Stimulated activated CD8-positive, alpha-beta memory T cell treated with anti-CD3 and anti-CD28 coated beads, Interleukin-4, amount 100 ng/mL, for 1 hour (primary cell): ENCODE measurements at places on chromosomes 1 and 21.

DNA sequence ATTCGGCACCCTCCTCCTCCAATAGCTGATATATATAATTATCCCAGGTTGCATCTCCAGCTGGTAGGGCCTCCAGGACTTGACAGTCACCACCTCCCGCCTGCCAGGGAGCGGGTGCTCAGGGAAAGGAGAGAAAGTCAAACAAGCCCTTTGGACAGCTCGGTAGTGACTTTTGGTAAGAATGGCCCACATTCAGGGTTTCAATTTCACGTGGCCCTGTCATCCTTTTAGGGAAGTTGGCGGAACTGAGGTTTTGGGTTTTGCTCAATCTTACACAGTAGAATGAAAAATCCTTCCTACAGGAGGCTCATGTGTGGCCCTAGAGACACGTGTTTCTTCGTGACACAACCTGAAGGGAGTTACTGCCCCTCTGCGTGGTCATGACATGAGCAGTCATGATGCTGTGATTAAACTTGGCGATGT lies 44.2 kb downstream of the CAPN8 start:
- no peak for DNase-seq

DNA sequence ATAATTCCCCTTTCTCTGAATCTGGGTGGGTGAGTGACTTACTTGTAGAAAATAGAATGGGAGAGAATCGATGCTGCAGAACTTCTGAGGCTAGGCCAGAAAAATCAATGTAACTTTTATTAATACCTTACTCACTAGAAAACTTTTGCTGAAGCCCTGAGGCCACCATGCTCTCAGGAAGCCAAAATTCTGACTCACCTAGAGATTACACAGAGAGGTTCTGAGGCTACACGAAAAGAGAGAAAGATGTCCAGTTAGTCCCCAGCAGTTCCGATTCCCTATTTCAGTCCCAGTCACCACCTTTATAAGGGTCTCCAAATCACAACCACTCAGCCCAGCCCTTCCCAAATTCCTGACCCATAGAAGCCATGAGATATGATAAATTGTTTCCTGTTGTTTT lies 135.2 kb downstream of the NTPCR start:
- no peak for DNase-seq

DNA sequence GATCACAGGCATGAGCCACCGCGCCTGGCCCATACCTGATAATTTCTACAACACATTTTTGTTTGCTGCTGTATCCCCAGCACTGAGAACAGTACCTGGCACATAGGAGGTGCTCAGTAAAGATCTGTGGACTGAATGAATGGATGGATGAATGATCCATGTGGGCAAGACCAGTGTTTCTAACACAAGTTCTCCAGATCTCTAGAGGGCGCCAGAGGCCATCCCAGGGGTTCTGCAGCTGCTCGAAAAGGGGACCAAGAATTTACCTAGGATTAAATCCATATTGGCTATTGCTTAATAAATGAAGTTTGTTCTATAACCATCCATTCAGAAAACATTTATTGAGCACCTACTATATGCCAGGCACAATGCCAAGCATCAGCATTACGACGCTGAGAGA lies 167.7 kb downstream of the ACTL8 start:
- no peak for DNase-seq

GRCh38 chr21:16370186-16370585 lies 640.4 kb downstream of the USP25 start:
- DNase-seq = no peak

DNA sequence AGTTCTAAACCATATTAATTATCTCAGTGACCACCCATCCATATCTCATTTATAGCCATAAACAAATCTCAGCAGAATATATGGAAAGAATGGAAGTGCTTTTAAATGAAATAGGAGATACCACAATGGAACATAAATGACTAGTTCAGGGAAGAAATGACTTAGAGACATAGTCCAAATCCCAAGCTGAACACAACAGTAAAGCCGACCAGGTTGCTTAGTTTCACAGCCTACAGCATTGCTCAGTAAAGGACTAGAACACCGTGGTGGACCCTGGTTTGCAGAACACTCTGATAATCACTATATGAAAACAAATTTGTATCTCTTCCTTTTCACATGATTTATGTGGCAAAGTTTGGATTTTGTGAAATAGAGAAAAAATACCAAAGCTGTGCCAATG lies 40.3 kb downstream of the MYSM1 start:
- DNase-seq = no peak

- DNase-seq = no peak
These were observed 17.3 kb downstream of the CA6 start for GRCh38 chr1:8962812-8963530.

DNA sequence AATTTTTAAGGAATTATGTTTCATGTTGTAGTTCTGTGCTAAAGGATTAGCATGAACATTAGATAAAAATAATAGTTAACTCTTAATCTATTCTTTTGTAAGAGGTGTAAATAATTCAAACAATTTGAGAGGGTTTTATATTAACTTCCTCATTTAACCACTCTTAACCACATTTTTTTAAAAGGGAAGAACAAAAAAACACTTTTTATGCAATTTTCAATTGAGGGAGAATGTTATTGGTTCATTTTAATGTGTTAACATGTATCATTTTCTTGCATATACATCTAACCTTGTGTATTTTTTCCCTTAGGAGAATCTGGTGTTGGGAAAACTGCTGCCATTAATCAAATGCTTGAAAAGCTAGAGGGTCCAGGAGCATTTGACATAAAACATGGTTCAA lies 169.0 kb downstream of the LBR start:
- DNase-seq = no peak

GRCh38 chr21:28418726-28419514 lies 573.8 kb downstream of the LTN1 start:
- no peak for DNase-seq

DNA sequence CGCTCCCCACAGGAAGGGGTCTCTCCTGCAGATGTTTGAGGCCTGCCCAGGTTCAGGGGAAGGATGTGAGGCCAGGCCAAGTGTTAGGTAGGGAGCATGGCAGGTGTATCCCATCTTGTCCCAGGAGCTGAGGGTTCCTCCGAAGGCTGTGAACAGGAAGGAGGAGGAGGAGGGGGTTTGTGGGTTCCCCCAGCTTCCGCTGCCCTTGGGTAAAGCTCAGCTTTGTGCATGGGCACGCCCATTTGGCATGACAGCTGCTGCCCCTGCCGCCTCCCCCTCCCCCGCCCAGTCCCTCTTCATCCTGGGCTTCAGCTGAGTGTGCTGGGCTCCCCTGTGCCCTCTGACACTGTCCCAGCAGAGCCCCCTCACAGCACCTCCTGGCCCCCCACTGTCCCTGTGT lies 25.5 kb downstream of the TNFRSF8 start:
- DNase-seq = peak; percentile 15

GRCh38 chr1:226325178-226325577 lies 16.2 kb upstream of the LIN9 start:
- DNase-seq = no peak

DNA sequence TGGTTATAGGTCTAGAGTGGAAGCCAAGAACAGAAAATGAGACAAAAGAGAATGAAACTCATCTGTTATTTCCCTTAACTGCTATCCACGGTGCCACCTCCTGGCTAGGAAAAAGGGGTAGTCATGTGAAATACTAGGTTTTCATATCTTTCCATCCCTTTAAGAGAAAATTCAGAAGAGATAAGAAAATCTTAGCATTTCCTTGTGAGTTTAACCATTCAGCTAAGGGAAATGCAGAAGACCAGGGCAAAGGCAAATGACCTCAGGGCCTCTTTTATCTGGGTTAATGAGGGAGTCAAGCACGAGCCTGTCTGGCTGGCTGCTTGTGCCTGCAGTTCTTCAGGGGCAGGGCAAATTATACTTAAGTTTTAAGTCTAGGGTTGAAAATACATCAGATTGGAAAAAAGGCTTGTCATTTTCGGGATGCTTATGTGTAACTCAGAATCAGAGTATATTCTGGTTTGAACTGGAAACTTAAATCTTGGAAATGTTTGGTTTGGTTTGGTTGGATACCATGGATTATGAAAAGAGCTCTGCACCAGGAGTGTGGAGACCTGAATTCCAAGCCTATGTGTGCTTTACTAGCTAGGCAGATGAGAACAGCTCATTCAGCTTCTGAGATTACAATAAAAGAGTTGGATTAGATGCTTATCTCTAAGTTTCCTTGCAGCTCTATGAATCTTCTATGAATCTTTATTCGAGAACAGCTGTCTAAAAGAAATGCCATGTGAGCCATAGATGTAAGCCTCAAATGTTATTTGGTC lies 19.9 kb downstream of the NIBAN1 start:
- no peak for DNase-seq

DNA sequence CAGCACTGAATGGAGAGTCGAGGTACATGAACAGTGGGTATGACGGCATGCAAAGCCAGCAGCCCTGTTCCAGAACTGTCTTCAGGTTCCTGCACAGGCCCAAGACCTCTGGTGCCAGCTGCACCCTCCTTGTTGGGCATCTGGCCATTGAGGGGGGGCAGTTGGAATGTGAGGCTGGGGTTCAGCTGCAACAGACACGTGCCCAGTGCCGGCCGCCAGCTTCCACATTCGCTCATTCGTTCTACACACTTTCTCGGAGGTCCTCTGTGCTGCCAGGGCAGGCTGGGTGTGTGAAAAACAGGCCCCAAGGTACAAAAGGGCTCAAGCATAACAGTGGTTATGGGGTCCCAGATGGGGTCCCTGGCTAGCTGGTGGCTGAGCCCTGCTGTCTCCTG lies 37.9 kb upstream of the SLC19A1 start:
- DNase-seq = no peak

DNA sequence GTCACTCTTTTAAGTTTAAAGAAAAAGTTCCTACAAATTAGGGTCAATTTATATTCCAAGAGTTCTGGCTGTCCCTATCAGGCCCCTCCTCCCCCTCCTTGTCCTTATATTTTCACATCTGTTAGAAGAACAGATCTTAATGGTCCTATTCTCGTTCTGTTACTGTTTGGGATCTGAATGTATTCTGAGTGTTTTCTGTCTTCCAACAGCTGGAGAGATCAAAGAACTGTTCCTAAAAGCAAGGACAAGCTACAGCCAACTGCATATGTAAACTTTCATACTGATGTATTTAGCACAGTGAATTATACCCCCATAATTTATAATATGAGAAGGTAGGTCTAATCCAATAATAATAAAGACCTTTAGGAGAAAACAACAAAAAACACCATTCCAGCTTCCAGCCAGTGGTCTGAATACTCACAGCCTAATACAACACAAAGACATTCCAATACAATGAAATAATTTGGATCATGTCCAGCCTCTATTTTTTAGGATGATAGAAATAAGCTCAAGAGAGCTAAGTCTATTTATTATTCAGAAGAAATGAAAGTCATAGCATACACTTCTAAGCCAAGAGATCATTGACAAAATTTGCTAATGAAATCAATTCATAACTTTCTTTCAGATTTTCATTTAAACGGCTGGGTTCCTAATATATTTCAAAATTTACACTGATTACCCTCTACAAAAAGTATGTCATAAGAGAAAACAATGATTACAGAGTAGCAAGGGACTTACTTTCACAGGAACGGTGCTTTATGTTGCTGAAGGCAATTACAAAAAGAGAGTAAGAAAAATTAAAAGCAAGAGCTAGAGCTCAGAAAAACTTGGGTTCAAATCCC lies 25.3 kb downstream of the WLS start:
- DNase-seq = no peak

DNA sequence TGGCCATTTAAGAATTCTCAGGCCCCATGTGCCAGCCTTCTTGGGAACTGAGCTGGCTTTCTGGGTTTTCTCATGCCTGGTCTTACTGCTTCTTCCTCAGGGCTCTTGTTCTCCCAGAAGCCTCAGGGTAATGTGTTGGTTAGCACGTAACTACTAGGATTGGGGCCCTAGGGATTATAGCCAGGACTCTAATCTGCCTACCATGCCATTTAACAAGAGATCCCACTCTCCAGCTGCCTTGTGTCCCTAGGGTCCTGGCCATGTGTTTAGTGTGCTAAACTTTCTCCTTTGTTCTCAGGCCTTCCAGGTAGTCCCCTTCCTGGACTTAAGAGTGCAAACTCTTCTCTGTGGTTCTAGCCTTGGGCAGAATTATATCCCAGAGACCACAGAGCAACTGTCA lies 2.2 kb upstream of the SH3BGRL3 start:
- no peak for DNase-seq

GRCh38 chr1:15667362-15667761 lies 16.8 kb upstream of the PLEKHM2 start:
- no peak for DNase-seq

GRCh38 chr1:2556277-2556677 lies at the start of gene TNFRSF14:
TNFRSF14 (plus strand) TSS chr1:2556371; CDS start chr1:2556665, 294 bp downstream.
- DNase-seq = peak; percentile 49

GRCh38 chr1:4108758-4109627 lies 208.9 kb upstream of the C1orf174 start:
- DNase-seq = no peak

DNA sequence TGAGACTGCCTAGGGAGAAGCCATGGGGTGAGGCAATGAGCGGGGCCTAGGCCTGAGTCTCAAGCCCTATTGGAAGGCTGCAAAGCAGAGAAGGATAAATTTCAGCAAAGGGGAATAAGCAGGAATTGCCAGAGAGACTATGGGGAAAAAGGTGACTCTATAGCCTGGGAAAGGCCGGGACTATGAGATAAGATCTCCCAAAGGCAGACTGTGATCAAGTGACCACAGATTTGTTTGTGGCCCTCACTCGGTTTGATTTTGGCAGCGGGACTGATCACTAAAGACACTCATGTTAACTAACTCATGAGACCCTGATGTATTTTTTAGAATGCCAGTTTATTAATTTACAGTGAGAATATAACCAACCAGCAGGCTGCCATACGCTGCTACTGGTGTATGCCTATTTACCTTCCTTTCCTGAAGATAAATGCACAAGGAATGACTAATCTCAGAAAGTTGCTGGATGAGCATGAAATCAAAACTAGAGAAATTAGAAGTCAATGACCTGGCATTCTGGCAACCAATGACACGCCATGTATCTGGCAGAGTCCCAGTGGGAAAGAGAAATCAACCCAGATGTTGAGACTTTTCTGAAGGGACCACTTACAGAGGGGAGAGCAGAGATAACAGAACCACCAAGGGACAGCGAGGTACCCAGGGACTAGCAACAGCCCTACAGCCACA lies 4.3 kb downstream of the HSF2BP start:
- no peak for DNase-seq

- DNase-seq = no peak
These were observed 114.1 kb downstream of the LHX4 start for GRCh38 chr1:180343921-180344769.

DNA sequence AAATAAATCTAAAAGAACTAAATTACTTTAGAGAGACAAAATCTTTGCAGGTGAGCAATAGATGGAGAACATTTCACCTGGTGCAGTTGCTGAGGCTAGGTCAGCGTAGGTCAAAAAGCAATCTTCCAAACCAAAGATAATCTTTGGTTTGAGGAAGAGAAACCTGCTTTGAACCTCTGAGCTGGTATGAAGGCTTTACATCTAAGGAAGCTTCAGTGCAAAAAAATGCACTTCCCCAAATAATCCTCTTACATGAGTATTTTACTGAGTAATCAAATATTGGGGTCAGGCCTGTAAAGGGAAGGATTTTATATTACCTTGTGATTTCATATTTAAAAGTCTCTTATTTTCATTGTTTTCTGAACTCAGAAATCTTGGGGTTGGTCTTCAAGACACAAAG lies 223.6 kb downstream of the SRGAP2C start:
- DNase-seq = no peak

DNA sequence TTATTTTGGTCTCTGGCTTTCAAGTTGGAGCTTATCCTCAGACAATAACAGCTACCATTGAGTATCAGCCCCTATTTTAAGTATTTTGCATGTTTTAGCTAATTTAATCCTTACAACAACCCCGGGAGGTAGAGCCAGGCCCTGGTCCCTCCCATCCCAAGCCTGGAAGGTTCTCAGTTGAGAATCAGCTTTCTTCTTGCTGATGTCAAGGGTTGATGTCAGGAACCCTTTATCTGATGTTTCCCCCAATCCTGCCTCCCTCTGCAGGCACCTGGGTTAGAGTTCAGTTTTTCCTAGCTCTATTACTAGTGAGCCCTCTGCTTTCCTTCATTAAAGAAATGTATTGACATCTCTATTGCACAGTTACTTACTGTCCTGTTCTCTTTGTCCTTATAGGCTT lies 3.6 kb upstream of the SVBP start:
- DNase-seq = no peak
